Mucosa of descending colon (tissue), 3 donors: ENCODE measurements at places on chromosomes 3 and 15. TPM values are rescaled to one million over a fixed set of nuclear protein-coding genes. Genes with fewer than 3 reads are reported as not detected.

Gene CAV3
- not detected for total RNA-seq

GRCh38 chr3:185968168-185968567, 30.4 kb upstream of the TRA2B start:
- no peak for DNase-seq

Gene SEMA3B
- total RNA-seq = 129 TPM

DNA sequence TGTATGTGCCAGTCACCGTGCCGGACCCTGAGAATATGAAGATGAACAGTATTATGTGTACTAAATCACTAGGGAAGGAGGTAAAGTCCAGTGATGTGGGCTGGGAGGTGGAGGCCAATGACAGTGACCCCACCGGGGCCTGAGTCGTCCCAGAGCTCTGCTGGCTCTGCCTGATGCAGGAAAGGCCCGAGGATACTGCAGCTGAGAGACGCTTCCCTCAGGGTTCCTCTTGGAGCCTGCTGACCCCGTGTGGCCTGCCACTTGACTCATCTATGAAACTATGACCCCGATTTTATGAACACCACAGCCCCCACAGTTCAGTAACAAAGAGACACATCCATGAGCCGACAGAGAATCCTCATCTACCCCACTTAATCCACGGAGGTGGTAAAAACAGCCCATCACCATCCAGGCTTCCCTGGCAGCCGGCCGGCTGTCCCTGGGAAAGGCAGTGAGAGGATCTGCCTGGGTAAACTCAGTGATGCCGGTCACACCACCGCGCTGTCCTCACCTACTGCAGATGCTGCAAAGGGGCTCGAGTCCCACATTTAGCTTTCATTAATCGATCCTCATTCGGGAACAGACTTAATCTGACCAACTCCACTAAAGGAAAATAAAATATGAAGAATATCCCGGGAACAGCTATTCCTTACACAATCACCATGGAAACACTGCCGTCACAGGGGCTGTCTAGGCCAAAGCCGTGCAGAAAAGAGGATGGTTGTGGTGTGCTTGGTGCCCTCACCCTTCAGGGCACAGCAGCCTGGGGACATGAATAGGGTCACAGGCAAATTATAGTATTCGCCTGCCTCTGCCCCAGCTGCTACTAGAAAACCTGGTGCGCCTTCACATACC, 82.9 kb downstream of the ARRDC4 start:
- no peak for DNase-seq

Gene REC114
- not detected for total RNA-seq

GRCh38 chr3:113103588-113103987, 107.8 kb upstream of the BOC start:
- DNase-seq = no peak

DNA sequence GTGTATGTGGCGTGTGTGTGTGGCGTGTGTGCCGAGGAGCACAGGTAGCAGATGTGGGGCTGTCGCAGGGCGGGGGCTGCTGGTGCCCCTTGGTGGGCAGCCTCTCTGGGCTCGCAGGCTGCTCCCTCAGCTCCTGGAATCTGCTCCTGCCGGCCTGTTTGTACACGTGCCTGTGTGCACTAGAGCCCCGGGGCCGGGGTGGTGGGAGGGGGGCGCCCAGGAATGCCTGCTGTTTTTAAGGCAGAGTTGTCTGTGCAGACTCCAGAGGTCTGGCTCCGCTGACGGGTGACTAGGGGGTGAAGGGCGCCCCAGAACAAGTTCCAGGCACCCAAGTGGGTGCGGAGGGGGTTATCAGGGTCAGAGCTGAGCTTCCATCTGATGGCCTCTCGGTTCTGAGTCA, 112.2 kb downstream of the FBLN2 start:
- DNase-seq = no peak

DNA sequence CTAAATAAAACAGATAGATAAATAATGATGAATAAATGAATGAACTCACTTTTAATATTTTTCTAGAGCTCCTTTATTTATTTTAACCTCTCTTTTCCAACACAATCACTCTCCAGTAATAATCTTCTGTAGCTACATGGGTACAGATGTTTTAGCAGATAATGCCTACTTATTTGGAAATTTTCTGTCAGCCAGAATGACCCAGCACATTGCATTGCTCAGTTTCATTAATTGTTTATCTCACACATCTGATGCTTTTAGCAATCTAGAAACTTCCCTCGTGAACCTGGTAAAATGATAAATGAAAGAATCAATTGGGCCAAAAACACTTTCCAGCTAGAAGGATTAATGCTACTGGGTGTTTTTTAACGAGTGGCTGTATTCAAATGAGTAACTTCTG, 14.9 kb upstream of the MYH15 start:
- DNase-seq = no peak

Gene CFAP20DC
- 0.49 TPM for total RNA-seq

GRCh38 chr3:123071146-123071545, 4.3 kb downstream of the PDIA5 start:
- DNase-seq = no peak

DNA sequence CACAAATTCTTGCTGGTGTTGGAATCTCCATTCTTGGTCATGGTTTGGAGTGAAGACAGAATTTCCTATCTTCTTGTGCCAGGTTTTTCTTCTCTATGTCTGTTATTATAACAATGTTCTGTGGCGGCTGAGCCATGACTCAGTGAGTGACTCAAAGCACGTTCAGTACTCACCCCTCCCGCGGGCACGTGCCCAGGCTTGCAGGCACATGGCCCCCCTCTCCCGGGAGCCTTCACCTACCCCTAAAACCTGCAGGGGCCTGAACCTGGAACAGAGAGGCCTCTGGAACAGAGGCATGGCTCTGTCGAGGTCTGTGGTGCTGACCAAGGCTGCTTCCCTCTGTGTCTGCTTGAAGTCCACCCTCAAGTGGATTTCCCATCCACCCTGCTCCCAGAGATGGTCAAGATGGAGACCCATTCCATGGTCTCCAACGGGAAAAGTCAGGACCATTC, 27.6 kb downstream of the PLXNB1 start:
- DNase-seq = peak; percentile 78

Gene FGF12
- total RNA-seq = 0.35 TPM

DNA sequence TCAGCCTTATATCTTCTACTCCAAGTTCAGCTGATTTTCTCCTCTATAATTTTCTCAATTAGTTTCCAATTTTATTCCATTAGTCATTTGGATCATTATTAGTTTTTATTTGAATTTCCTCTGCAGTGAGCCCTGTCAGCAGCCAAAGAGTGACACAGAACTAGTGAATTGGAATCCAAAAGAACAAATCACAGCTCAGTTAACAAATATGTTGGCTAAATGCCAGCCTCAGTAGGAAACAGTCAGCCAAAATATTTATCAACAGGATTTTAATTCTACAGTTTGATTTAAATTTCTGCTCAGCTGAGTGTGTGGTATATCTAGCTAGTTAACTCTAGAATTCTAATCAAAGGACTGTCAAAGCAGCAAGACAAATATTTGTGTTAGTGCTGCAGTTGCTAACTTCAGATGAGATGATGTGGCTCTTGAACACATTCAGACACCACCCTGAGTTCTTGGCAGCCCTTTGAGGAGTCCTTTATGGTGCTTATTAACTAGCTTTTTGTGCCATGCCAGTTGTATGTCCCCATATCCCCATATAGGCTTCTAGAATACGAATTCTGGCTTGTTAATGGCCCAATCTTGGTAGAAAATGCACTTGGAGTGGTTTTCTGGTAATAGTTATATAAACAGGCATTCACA, 194.5 kb downstream of the CPNE4 start:
- DNase-seq = no peak

Gene CADPS
- 3.7 TPM for total RNA-seq

- no peak for DNase-seq
These were observed 504.2 kb upstream of the PROK2 start for GRCh38 chr3:72288955-72289691.

DNA sequence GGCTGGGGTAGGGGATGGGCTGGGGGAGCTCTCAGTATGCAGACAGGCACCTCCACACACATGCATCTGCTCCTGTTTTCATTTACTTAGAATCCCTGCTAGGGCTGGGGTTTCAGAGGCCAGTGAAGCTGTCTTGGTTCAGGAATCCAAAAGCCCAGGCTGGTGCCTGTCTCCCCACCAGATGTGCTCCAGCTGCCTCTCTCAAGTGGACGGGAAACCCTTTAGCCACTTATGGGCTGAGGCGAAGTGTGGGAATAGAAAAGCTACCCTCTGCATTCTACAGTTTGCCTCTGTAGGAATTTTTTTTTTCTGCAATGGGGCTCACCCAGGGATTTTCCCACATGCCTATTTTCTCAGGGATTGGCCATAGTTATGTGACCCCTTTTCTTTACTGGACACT, 72.5 kb downstream of the ATP2B2 start:
- DNase-seq = no peak

Gene POLQ
- 3.2 TPM for total RNA-seq

GRCh38 chr3:64454179-64454578, 228.9 kb upstream of the PRICKLE2 start:
- DNase-seq = no peak

DNA sequence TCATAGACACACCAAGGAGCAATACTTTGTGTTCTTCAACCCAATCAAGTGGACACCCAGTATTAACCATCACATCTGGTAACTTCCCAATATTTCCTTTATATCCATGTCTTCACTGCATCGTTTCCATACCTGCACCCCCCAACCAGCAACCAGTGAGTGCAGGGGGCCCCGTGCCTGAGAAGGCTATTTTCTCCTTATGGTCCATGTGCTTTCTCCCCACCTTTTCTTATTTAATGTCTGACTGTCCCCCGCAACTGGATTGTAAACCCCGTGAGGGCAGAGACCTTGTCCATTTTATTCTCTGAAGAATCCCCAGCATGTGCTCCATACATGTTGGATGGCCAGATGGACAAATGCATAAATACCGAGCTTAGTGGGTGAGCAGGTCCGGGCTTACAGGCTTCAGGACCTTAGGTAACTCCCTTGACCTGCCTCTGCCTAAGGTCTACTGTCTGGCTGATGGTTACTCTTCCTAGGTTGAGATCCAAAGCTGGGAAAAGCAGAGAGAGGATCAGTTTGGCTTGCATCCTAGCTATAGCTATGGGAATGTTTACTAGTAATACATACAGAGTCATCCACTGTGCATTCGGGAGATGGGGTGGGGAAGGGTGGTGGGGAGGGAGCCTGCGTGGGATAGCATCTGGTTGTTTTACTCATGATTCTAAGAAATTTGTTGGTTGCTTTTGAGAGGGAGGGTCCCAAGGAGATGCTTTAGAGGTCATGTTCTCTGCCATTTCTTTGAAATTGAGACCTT, 41.5 kb downstream of the PXYLP1 start:
- DNase-seq = no peak

GRCh38 chr3:38711321-38711720, 61.8 kb upstream of the SCN5A start:
- DNase-seq = no peak

DNA sequence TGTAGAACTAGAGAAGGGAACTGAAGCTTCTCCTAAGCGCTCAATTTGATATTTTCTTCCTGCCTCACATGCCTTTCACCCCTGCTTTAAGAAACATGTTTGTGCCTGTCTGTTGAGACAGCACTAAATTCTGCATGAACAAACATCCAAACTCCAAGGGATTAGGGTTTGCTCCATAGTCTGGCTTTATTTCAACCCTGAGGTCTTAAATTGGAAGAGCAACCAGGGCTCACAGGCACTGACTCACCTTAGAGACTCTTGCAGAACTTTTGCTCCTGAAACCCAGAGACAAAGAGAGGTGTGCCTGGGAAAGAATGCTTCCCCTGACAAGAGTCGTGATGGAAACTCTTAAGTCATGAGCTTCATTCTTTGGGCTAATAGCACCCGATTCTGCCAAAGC, 393.9 kb upstream of the MCTP2 start:
- DNase-seq = no peak

Gene ZNF619
- 9.5 TPM for total RNA-seq

DNA sequence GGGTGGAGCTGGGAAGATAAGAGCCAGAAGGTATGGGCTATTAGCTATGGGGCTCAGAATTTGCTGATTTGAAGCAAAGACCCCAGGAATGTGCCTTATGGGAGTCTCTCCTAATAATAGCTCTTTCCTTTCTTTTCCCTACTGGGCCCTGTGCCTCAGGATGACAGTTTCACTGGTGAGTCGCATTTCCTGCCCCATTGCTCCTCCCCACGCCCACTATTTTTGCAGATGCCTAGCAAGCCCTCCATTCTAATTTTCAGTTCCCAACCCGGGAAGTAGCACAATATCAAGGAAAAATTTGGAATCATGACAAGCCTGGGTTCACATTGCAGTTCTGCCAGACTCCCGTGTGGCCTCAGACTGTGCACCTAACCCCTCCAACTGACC, 583 bp downstream of the IL17RE start:
- DNase-seq = no peak

Gene EBLN2
- 5.7 TPM for total RNA-seq

DNA sequence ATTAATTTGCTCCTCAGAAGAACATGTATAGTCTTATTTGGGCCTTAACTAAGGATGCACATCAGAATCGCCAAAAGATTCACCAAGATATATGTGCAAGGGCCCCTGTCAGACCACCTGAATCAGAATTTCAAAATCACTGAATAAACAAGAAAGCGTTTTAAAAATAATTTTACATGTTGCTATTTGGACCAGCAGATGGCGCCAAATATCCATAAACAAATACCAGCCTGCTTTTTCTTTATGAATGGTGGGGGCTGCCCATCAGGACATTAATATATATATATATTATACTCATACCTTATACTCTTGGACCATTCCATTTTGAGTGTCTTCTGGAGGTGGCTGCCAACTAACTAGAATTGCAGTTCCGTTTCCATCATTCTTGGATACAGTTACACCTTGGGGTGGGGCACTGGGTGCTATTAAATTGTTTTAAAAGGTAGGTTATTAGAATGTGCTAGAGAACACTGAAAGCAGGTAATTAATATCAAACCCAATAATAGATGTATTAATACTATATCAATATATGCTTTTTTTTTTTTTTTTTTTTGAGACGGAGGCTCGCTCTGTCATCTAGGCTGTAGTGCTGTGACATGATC, 1108.3 kb downstream of the ROBO1 start:
- DNase-seq = no peak

DNA sequence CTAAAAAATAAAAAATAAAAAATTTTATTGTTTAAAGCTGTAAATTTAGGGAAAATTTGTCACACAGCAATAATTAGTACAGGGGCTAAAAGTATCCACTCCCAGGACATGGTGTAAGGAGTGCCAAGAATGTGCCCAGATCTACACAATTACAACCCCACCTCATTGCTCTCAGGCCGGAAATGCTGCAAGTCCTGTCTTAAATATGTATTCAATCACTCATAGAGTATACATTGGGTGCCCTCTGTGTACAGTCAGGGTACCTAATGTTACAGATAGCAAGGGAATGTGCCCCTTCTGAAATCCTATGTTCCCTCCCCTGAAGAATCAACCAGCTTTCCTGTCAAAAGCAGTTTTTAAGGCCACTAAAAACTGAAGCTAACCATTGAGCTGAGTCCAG, 106.6 kb downstream of the MECOM start:
- DNase-seq = no peak

Gene DPP8
- total RNA-seq = 40.6 TPM
